ENCODE measurements at places on chromosomes 7 and 10. TPM values are rescaled to one million over a fixed set of nuclear protein-coding genes. Genes with fewer than 3 reads are reported as not detected.

The WEE2 gene
- total RNA-seq, result 0.07 TPM

The CFAP46 gene
- total RNA-seq, result 2.7 TPM

The COL28A1 gene
- 1.4 TPM for total RNA-seq

The C7orf33 gene
- total RNA-seq, result not detected

The ZNRF2 gene
- total RNA-seq, result 9.8 TPM

The STEAP4 gene
- total RNA-seq, result 8.1 TPM

The TMEM229A gene
- not detected for total RNA-seq
